MG63 (cell line): ENCODE measurements at places on chromosomes 7 and 10. TPM values are rescaled to one million over a fixed set of nuclear protein-coding genes. Genes with fewer than 3 reads are reported as not detected.

- no peak for DNase-seq
Observed at GRCh38 chr10:9858816-9859215, 1158.9 kb upstream of the CELF2 start.

- DNase-seq = peak; percentile 28
Observed at GRCh38 chr7:102286237-102287110, at the start of gene SH2B2. Gene SH2B2, plus strand, starts transcription at chr7:102286868. Its CDS starts 13,683 bp downstream, at chr7:102300551.

Gene PDK4
- 0.33 and 0.84 TPM in 2 replicates for total RNA-seq

Gene CPA5
- 0.13 TPM in 1 of 2 replicates, not detected in the other for total RNA-seq

DNA sequence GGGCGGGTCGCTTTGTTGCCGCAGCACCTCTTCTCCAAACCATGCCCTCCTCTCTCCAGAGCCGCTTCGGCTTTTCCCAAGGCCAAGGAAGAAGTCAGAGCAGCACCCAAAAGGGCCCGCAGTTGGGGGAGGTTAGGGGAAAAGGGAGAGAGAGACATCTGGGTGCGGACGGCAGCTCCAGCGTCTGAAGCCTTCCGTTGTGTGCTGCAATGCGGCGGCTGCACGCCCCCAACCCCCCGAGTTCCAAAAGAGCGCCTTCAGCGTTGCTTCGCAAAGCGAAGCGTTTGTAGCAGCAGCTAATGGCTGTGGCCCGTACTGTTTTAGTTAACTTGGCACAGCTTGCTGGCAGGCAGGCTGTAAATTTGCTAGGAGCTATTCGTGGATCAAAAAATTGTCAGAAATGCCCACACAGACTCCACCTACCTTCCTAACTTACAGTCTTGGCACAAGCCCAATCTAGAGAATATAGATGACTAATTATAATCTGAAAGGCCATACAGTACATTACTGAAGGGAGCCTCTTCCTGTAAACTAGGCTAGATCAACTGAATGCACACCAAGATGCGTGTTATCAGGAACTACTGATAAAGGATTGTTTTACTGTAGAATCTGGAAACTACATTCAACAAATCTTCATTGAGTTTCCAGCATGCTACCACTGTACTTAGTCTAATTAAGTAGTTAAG lies 1.1 kb upstream of the KBTBD2 start:
- DNase-seq = peak; percentile 68

- DNase-seq = no peak
Observed at GRCh38 chr10:112531421-112531820, 84.4 kb downstream of the VTI1A start.

Gene CALML5
- not detected in 2 replicates for total RNA-seq

- no peak for DNase-seq
Observed at GRCh38 chr7:6647541-6647940, 10.4 kb downstream of the ZNF316 start.

- DNase-seq = no peak
Observed at GRCh38 chr7:123738356-123738755, 10.4 kb downstream of the WASL start.

- peak; percentile 59 for DNase-seq
Observed at GRCh38 chr7:2785071-2785500, 59.0 kb downstream of the GNA12 start.

Gene C10orf53
- not detected in 2 replicates for total RNA-seq

DNA sequence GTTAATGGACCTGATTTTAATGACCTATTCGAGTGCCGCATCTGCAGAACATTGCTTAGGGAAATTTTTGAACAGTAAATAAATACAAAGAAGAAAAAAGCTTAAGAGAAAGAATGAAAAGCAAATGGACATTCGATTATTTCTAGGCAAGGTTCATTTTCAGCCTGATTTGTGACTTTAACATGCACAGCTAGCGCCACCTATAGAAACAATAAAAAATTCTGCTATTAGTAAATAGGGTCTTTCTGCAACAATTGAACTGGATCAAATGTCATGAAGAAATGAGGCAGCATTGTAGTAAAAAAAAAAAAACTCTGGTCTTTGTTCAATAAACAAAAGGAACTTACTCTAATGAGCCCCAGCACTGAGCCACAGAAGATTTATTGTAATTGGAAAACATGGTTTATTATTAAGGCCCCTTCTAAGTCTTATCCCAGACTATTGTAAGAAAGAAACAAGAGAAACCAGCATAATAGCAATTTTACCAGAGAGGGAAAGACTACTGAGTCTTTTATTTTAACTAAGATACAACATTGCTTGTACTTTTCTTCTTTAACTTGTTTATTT lies 41.4 kb upstream of the GHITM start:
- no peak for DNase-seq

Gene ZNF503
- total RNA-seq = 6.2 and 8.8 TPM in 2 replicates

DNA sequence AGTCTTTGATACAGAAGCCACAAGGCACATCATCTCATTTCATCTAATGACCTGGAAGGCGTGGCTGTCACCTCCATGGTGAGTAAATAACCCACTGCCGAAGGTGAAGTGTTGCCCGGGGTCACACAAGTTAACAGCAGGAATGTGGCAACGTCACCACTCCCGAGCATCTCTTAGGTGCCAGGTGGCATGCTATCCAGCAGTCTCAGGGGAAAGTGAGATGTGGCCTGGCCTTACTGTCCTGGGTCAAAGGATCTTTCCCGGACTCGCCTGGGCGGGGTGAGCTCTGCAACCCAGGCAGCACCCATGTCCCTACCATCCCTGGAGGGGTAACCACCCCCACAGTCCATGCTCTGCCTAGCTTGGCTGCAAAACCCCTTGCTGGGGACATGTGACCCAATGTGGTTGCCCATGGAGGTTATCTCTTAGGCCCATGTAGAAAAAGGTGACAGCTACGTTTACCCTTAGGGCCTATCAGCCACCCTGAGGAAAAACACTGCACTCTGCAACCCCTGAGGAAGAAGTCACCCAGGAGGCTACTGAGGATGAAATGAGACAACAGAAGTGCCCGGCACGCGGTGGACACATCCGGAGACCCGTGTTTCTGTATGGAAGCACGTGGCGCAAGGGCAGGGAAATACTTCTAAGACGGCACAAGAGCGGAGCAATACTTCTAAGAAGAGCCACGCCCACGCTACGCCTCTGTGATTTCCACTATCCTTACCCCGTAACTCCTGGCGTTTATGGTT lies 52.0 kb downstream of the BAIAP2L1 start:
- no peak for DNase-seq

- no peak for DNase-seq
Observed at GRCh38 chr7:69693042-69693441, 94.8 kb downstream of the AUTS2 start.

Gene GPR26
- total RNA-seq = not detected in 2 replicates

GRCh38 chr10:76631884-76632766 lies 1005.5 kb downstream of the KCNMA1 start:
- no peak for DNase-seq

DNA sequence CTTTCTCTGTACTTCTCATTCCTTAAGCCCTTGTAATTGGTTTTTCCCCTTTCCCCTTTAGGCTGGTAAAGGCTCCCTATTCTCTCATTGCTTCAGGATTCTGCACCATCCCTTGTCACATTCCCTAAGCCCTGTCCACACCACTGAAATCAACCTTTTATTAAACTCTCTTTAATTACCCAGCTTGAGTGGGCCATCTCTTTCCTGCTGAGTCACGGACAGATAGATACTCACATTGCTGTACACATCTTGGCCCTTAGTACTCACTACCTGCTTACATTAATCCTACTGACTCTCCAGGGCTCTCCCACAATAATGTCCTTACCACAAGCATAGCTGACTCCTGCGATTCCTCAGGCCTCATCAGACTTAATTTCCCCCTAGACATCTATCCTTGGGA lies 94.0 kb upstream of the PCGF5 start:
- DNase-seq = no peak

- DNase-seq = no peak
Observed at GRCh38 chr10:86712317-86712707, 44.0 kb downstream of the LDB3 start.

DNA sequence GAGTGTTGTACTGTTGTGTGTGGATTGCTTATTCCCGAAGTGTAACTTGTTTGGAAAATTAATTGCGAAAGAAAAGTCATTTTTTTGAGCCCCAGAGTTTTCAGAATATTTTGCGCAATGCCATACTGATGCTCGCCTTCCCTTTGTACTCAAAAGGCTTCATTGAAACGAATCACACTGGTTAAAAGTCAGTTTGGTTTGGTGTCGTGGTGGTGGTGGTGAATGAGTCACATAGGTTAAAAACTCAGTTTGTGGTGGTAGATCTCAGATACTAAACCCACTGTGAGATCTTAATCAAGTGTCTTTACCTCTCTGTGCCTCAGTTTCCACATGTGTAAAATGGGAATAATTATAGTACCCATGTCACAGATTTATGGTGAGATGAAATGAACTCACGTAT lies 61.1 kb upstream of the IL6 start:
- DNase-seq = no peak

Gene ATOH7
- total RNA-seq = not detected in 2 replicates

DNA sequence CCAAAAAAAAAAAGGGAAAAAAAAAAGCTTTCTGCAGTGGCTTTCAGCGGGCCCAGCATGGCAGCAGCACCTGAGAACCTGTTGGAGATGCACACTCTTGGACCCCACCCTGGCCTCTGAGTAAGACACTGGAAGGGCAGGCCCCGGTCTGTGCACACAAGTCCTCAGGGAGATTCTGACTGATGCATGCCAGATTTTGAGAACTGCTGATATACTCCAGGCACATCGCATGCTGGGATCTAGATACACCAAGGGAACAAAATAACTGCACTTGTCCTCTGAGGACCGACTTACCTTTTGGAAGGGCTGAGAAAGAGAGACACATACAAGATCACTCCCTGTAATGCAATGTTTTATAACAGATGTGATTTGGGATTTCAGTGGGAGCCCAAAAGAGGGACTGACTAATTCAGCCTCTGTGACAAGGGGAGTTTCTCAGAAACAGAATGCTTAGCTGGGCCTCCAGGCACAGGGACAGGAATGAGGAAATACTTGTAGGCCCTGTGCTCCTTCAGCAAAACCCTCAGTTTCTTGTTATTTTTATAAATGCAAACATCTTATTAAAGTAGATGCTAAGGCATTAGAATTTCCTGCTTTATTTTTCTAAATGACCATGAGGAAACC lies 8.2 kb downstream of the EGFR start:
- no peak for DNase-seq

DNA sequence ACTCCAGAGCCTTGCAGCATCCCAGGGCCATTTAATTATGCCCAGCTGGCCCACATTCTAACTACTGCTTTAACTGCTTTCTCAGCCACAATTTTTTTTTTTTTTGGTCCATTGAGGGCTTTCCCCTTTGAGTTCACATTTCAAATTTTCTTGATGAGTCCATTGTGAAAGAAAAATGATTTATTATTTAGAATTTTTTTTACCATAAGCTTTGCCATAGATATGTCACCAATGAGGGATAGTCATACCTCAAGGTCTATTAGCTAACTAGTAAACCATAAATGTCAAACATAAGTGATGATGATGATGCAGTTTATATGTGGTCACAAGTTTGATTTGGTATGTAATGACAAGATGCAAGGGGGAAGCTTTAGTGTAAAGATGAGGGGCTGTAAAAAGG lies 282.9 kb downstream of the BICC1 start:
- DNase-seq = no peak

Gene ODAD2
- total RNA-seq = 3.9 TPM in 2 replicates

Gene OR2A25
- total RNA-seq = not detected in 2 replicates

- DNase-seq = no peak
Observed at GRCh38 chr10:416091-416515, 273.4 kb downstream of the DIP2C start.

GRCh38 chr10:14812271-14812670 lies 25.6 kb downstream of the CDNF start:
- DNase-seq = no peak

DNA sequence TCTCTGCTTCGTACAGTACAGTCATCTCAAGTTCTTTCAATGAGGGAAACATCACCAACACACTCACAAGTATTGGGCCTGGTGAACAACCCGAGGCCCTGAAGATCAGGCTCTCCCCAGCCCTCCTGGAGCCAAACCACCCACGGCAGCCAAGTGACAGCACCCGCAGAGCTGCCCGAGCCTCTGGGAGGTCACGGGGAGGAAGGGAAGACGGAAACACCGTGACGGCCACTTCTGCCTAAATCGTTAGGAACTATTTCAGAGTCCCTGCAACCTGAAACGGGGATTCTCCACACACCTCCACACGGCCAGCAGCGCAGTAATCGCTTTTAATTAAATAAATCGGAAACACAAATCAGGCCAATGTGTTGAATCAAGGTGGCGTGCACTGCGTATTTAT lies 222.6 kb downstream of the MAD1L1 start:
- DNase-seq = no peak

- no peak for DNase-seq
Observed at GRCh38 chr7:94177441-94177840, 173.3 kb upstream of the BET1 start.

DNA sequence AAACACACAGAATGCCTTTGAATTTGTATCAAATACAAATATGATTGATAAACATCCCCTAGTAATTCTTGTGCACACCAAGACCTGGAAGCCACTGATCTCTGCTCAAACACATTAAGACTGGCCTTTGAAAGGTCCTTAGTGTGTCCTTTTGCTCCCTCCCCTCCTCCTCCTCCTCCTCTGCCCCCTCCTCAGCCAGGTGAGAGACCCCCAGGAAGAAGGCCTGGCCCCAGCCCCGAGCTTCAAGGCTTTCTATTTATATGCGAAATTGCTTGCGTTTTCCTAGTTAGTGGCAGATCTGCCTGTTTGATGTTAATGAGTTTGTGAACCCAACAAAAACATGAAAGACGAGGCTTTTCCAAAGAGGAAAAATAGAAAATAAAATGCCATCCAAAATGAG lies 63.6 kb upstream of the TCF7L2 start:
- DNase-seq = no peak

GRCh38 chr7:69129951-69130350 lies 468.3 kb upstream of the AUTS2 start:
- no peak for DNase-seq

GRCh38 chr7:28685644-28686417 lies 272.3 kb downstream of the TRIL start:
- peak; percentile 97 for DNase-seq

GRCh38 chr10:58479045-58479444 lies 33.6 kb upstream of the BICC1 start:
- DNase-seq = no peak

Gene ZNF12
- 7.1 and 8.0 TPM in 2 replicates for total RNA-seq

GRCh38 chr10:97060441-97061084 lies 125.2 kb downstream of the SLIT1 start:
- no peak for DNase-seq

GRCh38 chr10:34413756-34414587 lies 401.1 kb downstream of the PARD3 start:
- DNase-seq = no peak

GRCh38 chr7:68734431-68734830 lies 863.8 kb upstream of the AUTS2 start:
- DNase-seq = no peak

Gene ACSM6
- not detected in 2 replicates for total RNA-seq

Gene NUTM2A
- 0.10 TPM in 1 of 2 replicates, not detected in the other for total RNA-seq

DNA sequence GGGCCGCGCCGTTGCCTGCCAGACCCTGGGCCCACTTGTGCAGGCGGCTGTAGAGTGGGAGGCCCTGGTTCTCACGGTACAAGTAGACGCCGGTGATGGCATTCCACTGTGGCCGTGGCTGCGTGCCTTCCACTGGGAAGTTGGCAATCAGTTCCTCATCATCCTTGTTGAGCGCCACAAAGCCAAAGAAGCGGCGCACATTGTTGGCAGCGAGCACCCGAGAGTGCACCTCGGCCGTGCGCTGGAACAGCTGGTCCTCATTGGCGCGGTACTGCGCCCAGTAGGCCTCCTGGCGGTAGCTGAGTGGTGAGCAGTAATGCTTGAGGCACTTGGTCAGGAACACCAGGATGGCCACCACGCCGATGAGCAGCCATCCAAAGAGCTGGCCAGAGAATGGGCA lies 5.0 kb downstream of the CALHM2 start:
- DNase-seq = no peak

- DNase-seq = peak; percentile 43
Observed at GRCh38 chr10:29555746-29556481, 78.9 kb downstream of the SVIL start.

Gene GRID2IP
- total RNA-seq = not detected in 2 replicates

Gene FXYD4
- total RNA-seq = not detected in 2 replicates
